ENCODE measurements at places on chromosomes 11 and 22.
A peak's percentile ranks its signal among the peaks of the same experiment; 100 is the strongest.

GRCh38 chr11:79269611-79270307 lies 171.1 kb downstream of the TENM4 start:
- no peak for DNase-seq

DNA sequence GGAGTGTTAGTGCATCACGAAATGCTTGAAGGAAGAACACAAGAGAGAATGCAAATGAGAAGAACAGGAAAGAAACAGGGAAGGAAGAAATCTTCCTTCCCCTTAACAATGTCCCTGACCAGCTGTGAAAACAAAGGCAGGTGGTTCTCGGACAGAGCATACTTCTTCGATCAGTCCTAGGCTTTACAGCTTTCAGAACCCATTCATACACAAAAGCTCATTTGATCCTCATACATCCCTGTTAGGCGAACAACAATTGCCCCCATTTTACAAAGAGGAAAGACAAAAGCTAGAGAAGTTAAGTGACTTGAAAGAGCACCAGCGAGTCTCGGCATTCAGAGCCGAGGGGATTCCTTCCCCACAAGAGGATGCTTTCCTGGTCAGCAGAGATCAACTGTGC lies 57.2 kb upstream of the LRRC55 start:
- DNase-seq = no peak

- no peak for DNase-seq
These were observed 371.5 kb downstream of the RAB38 start for GRCh38 chr11:87803748-87804147.

- DNase-seq = no peak
These were observed 423.4 kb downstream of the GUCY1A2 start for GRCh38 chr11:106594751-106595351.

GRCh38 chr22:28812516-28812915 lies 12.1 kb upstream of the XBP1 start:
- no peak for DNase-seq

DNA sequence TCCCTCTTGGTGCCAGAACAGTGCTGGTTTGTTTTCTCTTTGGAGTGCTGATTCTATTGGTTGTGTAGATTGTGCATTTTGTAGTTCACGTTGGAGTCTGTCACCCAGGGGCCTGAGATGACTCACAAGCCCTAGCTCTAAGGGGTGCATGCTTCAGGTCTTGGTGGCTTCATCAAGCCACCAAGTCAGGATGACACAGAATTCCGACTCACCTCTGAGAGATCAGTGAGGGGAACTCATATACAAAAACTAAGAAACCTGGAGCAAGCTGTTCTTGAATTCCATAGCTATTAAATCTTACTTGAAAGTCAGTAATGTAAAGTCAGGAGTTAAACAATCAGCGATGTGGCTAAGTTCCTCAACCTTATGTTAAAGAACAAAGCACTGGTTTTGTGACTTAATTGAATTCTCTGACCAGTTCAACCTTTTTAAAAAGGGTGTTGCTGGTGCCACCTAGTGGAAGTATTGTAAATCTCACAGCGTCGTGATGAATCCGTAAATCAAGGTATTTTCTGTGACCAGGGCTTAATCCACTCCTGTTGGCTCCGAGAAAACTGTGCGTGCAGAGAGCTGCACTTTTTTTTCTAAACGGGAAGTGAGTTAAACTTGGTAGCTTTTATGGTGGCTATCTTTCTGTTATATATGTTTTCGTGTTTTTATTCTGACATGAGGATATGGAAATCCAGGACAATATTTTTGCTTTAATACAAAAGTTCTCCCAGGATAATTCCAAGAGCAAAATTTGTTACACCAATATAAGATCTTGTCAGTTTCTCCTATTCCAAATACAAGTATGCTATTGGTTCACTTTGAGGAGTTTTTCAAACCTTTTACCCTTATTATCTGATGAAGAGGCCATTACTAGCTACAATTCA lies 14.6 kb downstream of the MMP13 start:
- DNase-seq = no peak

DNA sequence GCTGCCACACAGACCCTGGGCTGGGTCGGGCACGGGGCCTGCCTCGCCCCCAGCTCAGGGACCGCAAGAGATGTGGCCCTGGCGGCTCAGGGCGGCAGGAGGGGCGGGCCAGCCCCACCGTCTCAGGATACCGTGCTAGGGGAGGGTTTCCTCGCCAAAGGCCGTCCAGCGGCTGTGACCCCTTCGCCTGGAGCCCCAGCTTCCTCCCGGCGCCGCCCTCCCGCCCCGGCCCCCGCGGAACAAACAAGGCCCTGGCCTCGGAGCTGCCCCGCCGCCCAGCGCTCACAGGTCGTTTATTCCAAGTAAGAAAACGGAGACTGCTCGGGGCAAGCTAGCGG lies 543 bp upstream of the AP2A2 start:
- no peak for DNase-seq

DNA sequence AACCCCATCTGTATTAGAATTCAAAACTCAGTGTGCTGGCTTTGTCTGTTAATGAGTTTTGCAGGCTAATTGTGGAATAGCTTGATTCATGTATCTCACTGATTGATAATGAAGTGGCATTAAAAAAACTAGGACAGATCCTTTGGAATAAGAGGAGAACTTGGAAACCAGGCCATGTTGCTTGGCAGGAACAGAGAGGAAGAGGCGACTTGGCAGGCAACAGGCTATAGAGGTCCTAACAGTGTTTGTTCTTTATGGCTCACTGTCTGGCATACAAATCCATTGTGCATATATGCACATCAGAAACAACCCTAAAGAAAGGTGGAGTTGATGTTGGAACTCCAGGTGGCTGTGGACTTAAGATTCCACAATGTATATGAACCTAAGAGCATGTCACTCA lies 17.4 kb upstream of the OR9I1 start:
- DNase-seq = peak; percentile 18

GRCh38 chr11:75350743-75351540 lies 519 bp downstream of the ARRB1 start:
- no peak for DNase-seq

DNA sequence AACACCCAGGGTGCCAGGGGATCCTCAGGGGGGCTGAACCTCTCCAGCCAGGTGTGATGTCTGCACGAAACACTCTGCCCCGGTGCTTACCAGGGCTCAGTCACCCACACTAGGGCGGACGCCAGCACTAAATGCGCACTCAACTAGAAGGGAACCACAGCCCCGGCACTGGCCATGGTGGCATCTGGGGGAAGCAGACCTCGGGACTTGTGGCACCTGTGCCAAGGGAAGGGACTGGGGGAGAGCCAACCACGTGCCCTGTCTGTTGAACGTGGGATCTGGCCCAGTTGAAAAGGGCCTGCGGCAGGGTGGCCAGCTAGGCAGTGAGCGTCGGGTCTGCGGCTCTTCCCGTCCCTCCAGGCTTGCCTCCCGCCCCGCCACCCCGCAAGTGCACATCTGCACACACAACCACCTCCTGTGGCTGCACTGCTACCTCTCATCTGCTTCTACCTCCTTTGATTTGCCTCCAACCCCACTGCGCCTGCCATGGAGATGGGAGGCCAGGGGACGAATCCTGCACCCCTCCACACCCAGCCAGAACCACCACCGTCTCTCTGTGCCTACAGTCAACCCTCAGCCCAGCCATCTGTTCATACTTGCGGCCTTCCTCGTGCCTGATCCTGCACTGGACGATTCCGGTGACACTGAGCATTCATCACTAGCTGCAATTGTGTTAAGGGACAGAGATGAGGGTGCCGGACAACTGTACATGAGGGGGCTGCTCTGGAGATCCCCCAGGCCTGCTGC lies 15.0 kb upstream of the MOB2 start:
- no peak for DNase-seq

DNA sequence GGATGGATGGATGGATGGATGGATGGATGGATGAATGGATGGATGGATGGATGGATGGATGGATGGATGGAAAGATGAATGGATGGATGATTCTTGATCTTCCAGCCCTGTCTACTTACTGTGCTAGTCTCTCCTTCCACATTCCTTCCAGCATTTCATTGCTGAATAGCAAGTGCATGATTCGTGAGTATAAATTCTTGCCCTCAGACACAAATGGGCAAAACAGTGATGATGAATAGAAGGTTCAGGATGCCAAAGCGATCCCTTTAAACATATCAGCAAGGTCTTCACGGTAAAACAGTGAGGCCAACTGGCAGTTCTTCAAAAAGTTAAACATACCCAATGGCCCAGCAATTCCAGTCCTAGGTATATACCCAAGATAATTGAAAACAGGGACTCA lies 400.2 kb downstream of the MN1 start:
- DNase-seq = no peak

- DNase-seq = no peak
These were observed 460.5 kb downstream of the LRRC4C start for GRCh38 chr11:40998920-40999319.

- peak; percentile 22 for DNase-seq
These were observed 18.9 kb upstream of the C11orf96 start for GRCh38 chr11:43923406-43924111.

DNA sequence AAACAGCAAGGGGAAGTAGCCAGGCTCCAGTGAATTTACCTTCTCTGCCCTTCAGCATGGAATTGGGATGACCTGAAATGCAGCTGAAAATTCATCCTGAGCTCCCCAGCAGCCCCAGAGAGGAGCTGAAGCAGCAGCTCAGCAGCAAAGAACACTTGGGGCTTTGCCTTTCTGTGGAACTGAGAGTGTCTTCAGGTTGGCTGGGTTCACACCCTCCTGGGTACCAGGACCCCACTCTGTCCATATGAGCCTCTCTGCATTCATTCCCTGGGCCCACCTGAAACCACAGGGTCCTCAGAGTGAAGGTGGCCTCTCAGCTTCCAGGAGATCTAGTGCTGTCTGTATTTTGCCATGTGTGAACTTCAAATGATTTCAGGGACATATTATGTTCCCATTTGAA lies 429.2 kb downstream of the MN1 start:
- DNase-seq = no peak

Data from amygdala (tissue), 56 donors.